ENCODE measurements at places on chromosomes 16 and 17.

DNA sequence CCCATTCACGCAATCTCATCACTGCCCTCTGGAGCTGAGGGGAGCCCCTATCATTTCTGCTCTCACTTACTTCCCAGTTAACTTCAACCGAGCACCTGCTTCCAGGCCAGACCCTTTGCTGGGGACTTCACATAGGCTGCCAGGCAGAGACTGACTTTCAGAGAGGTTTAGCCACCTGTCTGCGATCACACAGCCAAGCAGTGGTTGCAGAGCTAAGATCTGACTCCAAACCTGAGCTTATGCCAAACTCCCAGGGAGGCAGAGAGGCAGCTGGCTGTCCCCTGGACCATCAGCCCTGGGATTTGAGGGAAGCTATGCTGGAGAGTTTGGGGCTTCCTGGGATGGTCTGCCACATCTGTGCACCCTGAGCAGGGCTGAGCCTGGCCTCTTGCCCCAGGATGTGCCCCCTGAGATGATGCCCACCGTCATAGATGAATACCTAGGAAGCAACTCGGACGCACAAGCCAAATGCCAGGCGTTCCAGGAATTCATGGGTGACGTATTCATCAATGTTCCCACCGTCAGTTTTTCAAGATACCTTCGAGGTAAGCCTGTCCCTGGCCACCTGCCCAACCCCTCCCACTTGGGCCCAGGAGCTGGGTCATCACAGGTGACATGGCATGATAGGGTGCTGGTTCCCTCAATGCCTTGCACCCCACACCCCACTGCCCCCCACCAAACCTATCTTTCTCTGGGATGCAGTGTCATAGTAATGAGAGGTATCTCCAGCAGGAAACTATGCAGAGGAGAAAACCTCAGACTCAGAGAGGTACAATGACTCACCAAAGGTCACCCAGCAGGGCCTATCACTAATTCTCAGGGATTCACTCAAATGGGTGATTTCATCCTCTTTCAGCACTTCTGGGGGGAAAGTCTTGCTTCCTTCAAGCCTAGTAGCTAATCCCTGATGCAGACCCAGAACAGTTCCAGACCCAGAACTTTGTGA lies 10.0 kb downstream of the CES3 start:
- DNase-seq: no peak

DNA sequence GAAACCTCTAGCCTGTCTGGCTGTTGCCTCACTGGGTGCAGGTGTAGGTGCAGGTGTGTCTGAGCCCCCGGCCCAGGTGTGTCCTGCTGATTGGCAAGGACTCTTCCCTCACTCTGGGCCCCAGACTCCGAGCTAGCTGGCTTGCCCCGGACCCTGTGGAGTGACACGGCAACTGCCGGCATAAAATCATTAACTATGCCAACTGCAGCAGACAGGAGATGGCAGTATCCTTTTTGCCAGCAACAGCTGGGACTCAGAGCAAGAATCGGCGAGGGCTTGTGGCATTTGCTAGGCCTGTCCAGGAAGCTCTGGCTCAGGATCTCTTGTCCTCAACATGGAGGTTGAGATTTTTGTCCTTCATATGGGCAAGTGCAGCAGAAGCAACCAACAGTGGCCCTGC lies 20.8 kb downstream of the CIAPIN1 start:
- DNase-seq: no peak

DNA sequence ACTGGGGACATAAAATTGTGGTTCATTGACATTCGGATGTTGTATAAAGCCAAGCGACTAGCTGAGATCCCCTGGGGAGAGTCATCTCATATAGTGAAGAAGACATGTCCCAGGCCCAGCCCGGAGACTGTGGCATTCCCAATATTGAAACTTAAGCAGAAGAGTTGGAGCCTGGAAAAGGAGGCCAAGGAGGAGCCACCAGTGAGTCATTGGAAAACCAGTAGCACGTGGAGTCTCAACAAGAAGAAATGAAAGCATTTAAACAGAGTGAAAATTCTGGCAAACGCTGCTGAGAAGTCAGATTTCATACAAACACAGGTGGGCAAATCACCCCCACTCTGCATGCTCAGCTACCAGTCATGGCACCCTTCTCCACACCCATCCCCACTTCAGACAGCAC lies 9.4 kb upstream of the ELAC2 start:
- DNase-seq: peak; percentile 35

GRCh38 chr16:83269541-83269940 lies 538.2 kb upstream of the HSBP1 start:
- no peak for DNase-seq

DNA sequence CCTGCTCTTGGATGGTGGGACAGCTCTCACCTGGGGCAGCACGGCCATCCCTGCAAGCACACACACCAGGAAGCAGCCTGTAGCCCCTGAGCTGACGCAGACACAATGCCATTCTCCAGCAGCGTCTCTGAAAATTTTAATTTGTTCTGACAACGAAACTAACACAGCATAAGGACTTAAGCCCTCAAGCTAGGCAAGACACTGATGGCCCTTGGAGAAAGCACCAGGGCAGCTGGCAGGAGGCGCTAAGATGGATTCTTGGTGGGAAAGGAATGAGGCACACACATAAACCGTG lies 2.7 kb upstream of the LIMD2 start:
- DNase-seq: no peak

DNA sequence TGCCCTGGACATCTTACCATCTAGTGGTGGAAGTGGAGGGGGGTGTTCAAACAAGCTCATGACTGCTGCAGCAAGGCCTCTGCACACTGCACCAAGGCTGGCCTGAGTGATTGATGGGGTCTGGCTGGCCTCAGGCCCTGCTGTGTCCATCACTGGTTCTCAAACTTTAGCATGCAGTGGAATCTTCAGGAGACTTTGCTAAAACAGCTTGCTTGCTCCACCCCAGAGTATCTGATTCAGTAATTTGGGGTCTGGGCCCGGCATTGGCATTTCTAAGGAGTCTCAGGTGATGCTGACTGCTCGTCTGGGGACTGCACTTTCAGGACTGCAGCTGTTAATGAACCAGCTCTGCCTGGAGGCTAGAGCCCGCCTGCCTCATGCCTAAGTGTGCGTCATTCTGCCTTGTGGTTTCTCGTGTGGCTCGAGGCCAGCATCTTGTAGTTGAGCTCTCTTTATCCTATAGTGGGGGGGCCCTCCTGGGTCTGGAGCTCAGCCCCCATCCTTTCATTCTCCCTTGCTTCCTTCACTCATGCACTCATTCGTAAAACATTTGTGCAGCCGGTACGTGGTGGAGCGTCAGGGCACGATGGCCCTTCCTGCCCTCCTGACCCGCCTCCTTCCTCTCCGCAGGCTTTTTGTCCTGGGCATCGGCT lies 4.1 kb downstream of the MGAT5B start:
- peak; percentile 97 for DNase-seq

DNA sequence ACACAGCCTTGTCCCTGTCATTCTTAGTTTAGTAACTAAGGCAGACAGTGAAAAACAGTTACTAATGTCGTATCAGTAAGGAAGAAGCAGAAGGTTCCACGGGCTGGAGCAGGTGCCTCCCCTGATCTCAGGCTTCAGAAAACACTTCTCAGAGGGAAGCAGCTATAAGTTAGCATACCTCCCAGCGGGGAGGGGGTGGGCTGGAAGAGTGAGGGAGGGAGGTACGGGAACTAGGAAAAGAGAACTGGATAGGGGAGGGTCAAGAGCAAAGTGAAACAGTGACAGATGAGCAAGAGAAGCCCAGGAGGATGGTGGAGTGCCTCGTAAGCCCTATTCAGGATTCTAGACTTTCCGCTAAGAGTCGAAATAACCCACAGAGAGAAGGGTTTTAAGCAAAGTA lies 186.3 kb upstream of the XYLT1 start:
- DNase-seq: no peak

GRCh38 chr17:61723183-61723582 lies 132.2 kb upstream of the NACA2 start:
- no peak for DNase-seq

- DNase-seq: no peak
These were observed 1091.0 kb downstream of the CDH8 start for GRCh38 chr16:60945225-60945624.

- no peak for DNase-seq
These were observed 28.9 kb downstream of the SLC7A5 start for GRCh38 chr16:87840271-87840978.

GRCh38 chr16:68778551-68779231 lies 41.6 kb downstream of the CDH1 start:
- no peak for DNase-seq

GRCh38 chr17:38363016-38363415 lies 11.4 kb downstream of the SOCS7 start:
- no peak for DNase-seq

DNA sequence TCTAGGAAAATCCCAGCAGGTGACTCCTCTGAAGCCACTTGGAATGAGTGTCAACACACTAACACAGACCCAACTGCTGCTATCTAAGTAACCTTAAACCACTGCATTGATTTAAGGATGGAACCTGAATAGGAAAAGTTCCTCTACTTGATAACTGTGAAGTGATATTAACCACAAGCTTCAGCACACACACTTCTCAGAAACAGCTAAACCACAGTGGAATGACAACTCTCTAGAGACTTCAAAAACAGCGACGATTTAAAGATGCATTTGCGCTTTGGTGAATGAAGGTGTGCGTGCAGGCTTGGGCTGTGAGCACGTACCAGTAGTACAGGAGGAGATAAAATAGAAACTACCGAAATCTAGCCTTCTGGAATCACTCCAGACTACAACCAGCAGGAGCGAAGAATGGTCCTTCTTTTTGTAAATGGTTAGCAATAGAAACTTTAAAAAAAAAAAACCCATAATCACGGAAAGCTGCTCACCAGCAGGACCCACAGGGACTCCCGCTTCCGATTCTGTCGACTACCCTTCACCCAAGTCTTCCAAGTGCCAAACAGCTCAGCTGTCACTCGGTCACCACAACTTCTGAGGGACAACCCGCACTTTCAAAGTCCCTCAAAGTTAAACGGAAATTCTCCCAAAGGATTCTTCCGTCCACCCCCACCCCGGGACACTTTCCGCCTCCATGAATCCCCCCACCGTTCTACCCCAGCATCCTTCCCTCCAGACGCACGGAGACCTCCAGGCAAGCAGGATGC lies 137.7 kb upstream of the CORO6 start:
- DNase-seq: peak; percentile 12

DNA sequence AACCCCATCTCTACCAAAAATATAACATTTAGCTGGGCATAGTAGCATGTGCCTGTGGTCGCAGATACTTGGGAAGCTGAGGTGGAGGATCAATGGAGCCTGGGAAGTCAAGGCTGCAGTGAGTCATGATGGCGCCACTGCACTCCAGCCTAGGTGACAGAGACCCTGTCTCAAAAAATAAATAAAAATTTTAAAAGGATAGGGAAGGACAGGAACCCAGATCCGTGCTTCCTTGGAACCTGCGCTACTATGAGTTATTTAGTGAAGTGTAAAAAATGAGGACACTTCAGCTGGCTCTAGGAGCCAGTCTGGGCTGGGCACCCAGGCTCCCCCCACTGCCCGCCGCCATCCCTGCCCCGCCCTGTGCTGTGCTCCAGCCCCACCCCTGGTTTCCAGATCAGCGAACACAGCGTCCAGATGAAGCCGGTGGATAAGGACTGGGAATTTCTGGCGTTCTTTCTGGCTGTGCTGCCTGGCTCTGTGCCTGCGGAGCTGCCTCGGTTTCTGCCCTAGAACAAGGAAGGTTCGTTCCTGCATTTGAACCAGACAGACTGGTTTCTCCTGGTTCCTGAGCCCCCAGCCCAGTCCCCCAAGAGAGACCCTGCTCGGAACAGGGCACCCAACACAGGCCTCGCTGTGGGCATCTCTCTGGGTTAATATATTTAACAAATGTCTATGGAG lies 18.5 kb downstream of the PLLP start:
- peak; percentile 59 for DNase-seq

DNA sequence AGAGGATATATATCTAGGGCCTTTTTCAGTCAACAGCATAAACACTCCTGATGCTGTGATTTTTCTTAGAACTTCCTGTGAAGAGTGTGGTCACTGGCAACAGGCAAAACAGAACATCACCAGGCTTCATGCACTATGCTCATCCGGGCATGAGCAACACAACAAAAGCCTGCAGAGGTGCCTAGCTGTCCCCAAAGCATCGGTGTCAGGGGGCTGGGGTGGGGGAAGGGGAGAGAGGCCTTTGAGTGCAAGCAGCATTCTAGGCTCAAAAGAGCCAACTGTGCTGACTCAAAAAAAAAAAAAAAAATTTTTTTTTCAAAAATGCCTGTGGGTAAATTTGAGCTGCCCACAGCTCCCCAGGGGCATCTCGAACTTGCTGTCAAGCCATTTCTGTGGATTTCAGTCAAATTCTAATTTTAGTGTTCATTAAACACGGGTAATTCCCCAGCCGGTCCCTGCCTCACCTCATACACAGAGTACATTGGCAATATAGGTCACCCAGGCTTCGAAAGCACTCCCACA lies 194.6 kb upstream of the DYNLRB2 start:
- DNase-seq: peak; percentile 61

- DNase-seq: no peak
These were observed 47.1 kb downstream of the WSB1 start for GRCh38 chr17:27341041-27341471.

DNA sequence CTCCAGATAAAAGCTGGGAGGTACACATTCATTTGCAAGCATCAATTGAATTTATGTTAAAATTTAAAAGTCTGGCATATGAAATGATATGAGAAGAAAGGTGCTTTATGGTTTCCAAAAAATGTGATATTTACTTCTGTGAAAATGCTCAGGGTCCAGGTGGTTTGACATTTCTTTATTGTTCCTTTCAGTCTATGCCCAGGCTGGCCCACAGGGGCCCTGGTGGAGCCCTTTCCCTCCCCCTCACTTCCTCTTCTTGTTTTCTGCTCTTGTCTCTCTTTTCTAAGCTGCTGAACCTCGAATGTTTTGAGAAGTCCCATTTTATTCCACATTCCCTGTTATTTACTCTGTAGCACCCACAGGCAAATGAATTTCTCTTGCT lies 127.8 kb downstream of the HS3ST3B1 start:
- no peak for DNase-seq

DNA sequence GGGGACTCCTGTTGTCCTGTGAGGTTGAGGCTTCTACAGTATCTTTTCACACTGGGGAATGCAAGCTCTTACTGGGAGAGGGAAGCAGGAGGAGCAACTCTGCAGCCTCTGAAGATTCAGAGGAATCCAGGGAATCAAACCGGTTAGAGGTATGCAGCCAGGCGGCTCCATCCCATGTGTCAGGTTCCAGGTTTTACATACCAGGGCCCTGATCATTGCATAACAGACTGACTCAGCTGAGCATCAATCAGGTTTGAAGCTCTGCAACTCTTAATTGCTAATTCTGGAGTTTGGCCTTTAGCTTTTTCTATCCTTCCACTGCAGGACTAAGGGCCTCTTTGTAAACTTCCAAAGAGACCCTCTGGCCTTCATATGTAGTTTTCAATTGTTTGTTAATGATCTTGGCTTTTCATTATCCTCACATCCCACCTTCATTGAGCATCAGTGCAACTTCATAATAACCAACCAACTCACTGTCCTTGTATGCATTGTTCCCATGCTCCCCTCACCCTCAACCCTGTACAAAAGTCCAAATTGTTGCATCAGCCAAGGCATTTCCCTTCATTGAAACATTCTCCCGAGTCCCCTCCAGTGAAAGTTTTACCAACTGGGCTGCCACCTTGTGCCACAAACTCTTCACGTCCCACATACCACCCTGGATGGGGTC lies 59.7 kb upstream of the DHX40 start:
- DNase-seq: no peak

GRCh38 chr17:11332706-11333105 lies 91.7 kb downstream of the SHISA6 start:
- no peak for DNase-seq
